ENCODE measurements at places on chromosomes 5 and 9. TPM values are rescaled to one million over a fixed set of nuclear protein-coding genes. Genes with fewer than 3 reads are reported as not detected.

GRCh38 chr9:77916410-77916819 is 115.2 kb downstream of the GNAQ start:
- no peak for DNase-seq

VLDLR gene
- total RNA-seq = 13.6 TPM

DNA sequence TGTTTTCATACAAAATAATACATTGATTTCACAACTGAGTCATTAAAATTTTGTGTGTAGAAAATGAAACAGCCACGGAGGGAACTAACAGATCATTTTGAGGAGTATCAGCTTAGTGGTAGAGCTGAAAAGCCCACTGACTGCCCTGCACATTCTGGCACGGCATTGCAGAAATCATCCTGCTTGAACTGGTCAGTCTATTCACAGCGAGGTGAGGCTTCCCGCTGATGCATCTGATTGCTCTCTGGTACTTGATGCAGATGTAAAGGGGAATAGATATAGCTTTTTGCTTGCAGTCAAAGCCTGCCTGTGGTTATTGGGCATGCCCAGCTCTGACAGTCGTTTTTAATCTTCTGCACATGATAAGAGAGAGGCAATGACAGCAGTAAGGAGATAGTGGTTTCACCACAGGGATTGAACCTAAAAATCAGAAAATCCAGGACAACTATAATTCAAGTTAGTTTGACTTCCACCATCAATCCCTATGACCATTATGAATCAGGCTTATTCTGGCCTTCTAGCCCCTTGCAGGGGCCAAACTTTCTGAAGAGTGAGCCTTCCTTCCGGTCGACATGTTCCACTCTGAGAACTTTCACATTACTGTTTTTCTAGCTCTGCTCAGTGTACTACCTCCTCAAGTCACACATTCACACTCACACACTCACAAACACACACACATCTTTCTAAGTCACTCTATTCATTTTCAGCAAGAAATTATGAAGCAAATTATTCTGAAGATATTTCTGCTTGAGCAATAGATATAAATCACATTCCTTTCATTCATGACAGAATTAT is 782.8 kb upstream of the NUDT12 start:
- DNase-seq = no peak

OGN gene
- 93.3 TPM for total RNA-seq

DNA sequence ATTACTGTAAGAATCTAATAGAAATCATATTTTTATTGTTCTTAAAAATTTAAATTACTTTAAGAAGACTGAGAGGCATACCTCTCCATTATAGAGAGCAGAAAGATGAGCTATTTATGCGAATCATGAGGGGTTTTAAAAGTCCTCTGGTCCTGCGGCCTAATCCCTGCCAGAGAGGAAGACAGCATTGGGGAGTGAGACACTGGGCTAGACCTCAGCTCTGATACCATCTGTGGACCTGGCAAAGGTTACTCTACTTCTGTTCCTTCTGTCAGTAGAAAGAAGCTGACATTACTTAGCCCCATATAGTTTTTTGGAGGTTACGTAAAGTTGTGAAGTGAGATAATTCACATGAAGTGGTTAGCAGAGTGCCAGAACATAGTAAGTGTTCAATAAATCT is 103.6 kb downstream of the CCDC192 start:
- DNase-seq = no peak

DNA sequence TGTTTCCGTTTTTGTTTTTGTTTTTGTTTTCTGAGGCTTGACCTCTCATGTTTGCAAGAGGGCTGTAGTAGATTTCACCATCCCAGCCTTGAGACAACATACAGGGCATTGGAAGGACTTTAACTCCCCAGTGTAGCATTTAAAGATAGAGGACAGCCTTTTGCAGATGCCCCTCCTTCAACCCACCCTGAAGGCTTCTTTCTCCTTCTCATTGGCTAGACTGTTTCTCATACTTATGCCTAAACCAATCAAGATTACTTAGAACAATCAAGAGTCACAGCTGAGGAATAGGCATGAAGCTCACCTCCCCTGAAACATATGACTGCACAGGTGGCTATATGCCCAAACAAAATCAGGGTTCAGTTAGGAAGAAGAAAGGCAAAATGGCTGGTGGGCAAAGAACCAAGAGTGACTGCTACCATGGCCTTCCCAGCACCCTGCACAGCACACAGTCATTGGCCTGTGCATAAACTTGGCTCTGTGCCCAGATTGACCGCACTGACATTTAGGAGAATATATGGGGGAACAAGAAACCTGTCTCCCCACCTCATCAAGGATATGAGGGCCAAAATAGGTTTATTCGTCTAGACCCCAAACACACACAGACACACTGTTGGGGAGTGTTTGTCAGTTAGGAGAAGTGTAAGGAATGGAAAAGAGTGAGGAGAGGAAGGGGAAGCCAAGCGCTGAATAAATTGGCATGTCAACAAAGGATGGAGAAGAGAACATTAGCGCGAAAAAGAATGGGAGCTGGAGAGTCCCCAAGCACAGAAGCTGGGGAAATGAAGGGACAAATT is 137.3 kb upstream of the RANBP3L start:
- no peak for DNase-seq

ADAMTS19 gene
- total RNA-seq = 2.8 TPM

DNA sequence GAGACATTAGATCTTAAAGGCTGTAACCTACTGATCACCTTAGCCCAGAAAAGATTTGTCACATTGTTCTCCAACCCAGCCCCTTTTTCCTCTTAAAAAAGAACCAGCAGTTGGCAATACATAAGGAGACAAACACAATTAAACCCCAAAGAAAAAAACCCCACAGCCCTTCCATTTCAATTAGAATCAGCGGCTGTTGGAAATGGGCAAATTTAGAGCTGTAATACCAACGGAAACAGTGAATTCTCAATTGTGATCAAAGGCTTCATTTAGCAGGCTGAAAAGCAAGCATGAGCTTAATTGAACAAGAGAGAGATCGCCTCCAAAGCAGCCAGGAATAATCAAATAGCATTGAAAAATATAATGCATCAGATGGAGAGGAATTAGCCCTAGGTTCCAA is 153.6 kb downstream of the FAM114A2 start:
- no peak for DNase-seq

GRCh38 chr5:119614838-119615237 is 14.5 kb upstream of the FAM170A start:
- no peak for DNase-seq

GARIN3 gene
- not detected for total RNA-seq

- DNase-seq = peak; percentile 93
Measured at GRCh38 chr9:132857031-132857430, 21.1 kb downstream of the AK8 start.

DNA sequence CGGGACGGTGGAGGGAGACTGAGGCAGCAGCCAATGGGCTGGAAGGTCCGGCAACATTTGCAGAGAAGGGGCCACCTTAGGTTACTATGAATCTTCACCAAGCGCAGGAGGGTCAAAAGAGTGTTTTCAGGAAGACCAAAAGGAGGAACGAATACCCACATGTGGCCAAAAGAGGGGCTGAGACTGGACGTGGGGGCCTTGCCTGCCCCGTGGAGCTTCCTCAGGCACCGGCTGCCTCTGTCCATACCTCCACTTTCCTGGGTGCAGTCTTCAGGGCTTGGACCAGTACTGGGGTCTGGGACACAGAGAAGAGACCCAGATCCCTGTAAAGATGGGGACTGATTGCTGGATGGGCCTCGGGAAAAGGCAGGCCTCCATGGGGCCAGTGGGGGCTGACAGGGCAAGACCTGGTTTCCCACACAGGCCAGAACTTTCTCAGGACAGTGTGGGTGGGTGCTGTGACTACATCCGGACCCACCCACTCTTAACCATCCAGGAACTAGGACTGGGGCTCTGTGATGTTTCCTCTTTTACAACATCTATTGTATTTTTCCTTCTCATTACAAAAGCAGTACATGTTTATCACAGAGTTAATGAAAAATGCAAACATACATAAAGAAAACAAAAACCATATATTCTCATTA is 294.7 kb downstream of the ZSWIM6 start:
- no peak for DNase-seq

KLF9 gene
- total RNA-seq = 120 TPM

PDE6A gene
- total RNA-seq = not detected

GRCh38 chr5:42876375-42876844 is 64.7 kb upstream of the SELENOP start:
- no peak for DNase-seq

GRCh38 chr5:179873588-179874110 is 15.0 kb upstream of the MRNIP start:
- DNase-seq = no peak

DNA sequence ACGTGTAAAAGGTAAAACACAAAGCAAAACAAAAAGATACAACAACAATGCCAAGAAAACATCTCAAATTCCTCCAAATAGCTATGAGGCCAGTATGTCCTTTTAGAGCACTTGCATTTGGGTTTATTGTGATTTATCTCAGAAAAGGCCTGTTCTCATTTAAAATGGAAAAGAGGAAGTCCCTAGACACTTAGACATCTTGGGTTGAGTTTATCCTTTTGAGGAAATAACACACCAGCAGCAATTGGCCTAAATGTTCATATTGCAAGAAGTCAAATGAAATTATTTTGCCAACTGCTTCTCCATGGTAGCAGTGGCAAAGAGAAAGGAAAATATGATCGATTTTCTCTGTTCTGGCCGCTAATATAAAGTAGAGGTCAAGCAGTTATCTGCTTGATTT is 43.6 kb upstream of the TRMT10B start:
- no peak for DNase-seq

DNA sequence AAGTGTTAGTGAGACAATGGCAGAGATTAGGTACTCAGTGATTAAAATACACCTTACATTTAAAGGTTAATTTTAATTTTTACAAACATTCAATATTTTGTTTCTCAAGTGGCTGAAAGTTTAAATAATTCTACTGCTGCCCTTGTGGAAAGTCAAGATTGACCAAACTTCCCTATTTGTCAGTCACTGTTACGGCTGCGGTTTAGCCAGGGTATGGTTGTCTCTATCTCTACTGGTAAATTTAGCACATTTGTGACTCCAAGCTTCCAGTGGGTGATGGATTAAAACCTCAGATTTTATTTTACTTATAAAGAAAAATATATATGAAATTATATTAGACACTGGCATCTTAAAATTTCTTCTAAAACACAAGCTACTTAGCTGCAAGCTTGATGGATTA is 368.4 kb downstream of the CDH18 start:
- no peak for DNase-seq

ENTREP1 gene
- total RNA-seq = 3.8 TPM

NTNG2 gene
- 0.36 TPM for total RNA-seq

CDC20B gene
- not detected for total RNA-seq

GRCh38 chr9:121748727-121749423 is 97.4 kb downstream of the DAB2IP start:
- DNase-seq = peak; percentile 85

SPATA31A3 gene
- total RNA-seq = not detected

PTPN3 gene
- total RNA-seq = 2.5 TPM

HMMR gene
- total RNA-seq = not detected

BARHL1 gene
- total RNA-seq = not detected

DNA sequence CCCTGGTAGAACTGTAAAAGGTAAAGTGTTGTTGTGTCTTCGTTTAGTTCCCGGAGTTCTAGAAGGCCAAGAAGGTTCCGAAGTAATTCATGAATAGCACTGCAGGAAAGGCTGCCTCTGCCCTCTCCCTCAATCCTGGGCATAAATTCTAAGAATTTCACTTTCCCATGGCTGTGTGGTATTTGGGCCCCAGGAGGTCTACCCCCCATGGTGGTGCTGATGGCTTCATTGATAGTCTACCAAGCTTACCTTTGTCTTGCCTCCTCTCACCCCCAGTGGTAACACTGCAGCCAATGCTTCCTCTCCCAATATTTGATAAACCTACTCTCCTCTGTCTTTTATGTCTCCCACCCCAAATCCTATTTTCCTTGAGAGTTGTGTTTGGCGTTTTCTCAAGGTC is 39.5 kb downstream of the ADAMTS16 start:
- DNase-seq = no peak

DNA sequence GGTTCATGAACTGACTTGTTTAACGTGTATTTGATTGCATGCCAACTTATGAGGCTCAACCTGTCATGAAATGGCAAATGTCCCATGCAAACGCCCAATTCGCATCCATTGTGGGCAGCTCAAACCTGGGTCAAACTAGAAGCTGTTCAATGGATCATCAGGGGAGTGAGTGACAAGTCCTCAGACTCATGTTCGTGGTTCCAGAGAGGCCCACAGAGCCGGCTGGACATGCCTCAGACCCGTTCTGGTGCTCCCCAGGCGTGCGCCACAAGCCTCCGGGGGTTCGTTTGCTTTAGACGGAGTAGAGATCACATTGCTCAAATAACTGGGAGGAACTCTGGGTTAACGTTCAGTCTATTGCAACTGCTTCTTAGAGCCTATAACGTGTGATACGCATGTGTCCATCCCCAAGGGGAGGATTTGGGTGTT is 15.0 kb downstream of the GFI1B start:
- no peak for DNase-seq

DNA sequence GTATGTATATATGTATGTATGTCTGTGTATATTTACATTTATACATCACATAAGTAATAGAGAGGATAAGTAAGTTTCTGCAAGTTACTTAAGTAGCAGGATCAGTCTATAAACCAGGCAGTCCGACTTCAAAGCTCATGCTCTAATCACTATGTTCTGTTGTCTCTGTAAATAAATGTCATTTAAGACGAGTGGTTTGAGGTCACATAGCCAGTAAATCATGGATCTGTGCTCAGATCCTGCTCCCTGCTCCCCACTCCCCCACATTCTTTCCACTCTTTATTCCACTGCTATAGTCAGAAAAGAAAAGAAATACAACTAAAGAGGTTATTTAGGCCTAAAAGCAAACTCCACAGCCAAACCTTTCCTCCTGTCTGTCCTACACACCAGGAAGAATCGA is 90.4 kb downstream of the SERINC5 start:
- no peak for DNase-seq

CDKN2A gene
- 6.1 TPM for total RNA-seq

GRCh38 chr9:33799928-33800704 is 4.8 kb downstream of the PRSS3 start:
- DNase-seq = no peak

DNA sequence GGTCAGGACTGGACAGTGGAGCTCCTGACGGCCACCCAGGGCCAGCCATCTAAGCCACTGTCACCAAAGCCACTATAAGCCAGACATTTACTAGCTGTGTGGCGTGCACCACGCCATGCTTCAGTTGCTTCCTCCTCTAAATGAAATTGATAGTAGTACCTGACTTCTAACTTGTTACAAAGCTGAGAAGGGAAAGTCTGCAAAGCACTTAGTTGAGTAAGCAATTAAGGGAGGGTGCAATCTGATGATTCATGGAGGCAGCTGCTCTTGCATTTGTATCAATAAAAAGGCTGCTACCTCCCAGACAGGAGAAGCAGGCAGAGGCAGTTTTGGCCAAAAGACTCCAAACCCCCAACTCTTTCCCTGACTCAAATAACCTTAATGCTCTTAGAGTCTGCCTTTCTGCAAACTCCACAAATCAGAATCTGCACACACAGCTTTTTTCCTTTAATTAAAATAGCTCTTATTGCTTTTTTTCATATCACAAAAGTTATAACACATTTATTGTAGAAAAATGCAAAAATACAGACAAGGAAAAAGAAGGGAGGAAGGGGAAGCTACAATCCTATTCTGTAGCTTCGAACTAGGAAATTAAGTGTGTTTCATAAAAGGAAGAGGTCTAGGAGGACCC is 19.3 kb upstream of the RAPGEF1 start:
- DNase-seq = no peak
